Left hindlimb (tissue), 1 donor: ENCODE measurements at places on chromosomes 5 and 9.

DNA sequence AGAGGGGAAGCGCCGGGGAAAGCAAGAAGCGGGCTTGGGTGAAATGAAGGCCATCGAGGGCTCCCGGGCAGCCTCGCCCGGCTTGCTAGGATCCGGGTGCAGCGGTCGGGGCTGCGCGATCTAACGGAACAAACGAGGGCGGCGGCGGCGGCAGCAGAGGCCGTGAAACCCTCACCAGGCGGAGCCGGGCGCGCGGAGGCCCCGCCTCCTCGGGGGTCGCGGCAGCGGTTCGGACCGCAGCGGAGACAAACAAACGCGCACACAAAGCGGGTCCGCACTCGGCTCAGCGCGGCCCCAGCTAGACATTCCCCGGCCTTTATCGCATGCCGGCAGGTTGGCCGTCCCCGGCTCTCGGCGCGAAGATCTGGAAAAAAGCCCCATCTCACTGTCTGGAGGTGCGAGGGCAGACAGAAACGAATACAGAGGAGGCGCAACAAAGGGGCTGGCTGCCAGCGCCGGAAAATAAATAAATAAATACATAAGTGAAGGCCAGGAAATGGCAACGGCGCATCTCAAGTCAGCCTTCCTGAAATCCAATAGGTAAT, 10.5 kb upstream of the TRIM36 start:
- DNase-seq = peak; percentile 45

DNA sequence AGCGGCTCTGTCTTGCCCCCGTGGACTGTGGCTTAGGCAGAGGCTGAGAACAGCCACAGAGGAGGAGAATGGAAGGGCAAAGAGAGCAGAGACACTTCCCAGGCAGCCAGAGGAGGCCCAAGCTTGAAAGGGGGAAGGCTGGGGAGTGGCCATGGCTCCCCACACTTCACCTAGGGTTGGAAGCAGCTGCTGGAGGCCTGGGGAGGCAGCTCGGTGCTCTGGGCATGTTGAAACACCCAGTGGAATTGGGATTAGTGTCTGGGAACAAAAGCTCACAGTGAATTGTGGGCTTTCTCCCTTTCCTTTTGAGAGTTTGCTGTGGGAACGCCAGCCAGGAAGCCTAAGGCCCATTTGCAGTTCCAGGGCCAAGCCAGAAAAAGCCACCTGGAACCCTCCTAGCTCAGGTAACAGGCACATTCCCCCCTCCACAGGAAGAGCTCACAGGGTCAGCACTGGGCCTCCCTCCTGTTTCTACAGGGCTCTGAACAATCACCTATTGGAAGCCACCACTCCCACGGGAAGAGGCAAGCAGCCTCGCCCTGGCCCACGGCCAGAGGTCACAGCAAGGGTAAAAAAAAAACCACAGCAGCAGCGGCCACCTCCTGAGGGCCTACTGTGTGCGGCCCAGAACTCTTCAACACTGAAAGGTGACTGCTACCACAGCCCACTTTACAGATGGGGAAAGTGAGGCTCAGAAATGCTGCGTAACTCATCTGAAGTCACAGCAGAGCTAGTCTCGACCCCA, 20.2 kb downstream of the EEIG1 start:
- no peak for DNase-seq

- DNase-seq = no peak
These were observed 13.3 kb downstream of the HMMR start for GRCh38 chr5:163473635-163474243.

GRCh38 chr5:10565785-10566542, 2.1 kb downstream of the ANKRD33B start:
- DNase-seq = no peak

- DNase-seq = no peak
These were observed 1083.4 kb upstream of the CDH18 start for GRCh38 chr5:21071421-21071820.

GRCh38 chr5:117486261-117486660, 911.6 kb upstream of the SEMA6A start:
- no peak for DNase-seq

DNA sequence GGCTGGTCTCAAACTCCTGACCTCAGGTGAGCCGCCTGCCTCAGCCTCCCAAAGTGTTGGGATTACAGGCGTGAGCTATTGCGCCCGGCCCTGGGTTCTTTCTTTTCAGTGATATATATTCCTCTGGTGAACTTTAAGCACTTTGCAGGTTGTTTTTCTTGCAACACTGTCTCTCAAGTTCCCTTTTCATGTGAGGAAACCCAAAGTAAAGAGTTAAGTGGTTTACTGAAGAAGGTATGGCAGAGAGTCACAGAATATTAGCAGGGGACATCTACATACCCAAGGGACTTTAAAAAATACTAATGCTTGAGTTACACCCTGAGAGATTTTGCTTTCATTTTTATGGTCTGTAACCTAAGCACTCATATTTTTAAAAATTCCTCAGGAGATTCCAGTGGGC, 6.7 kb upstream of the GAPT start:
- no peak for DNase-seq

GRCh38 chr5:74017112-74017511, 391.1 kb downstream of the ARHGEF28 start:
- DNase-seq = no peak

GRCh38 chr9:114559830-114560513, 27.6 kb upstream of the ATP6V1G1 start:
- no peak for DNase-seq

GRCh38 chr9:76534026-76534425, 75.0 kb downstream of the GCNT1 start:
- DNase-seq = no peak

GRCh38 chr9:23702311-23702922, 123.6 kb downstream of the ELAVL2 start:
- no peak for DNase-seq

GRCh38 chr9:101375546-101375945, 9.3 kb downstream of the BAAT start:
- no peak for DNase-seq

GRCh38 chr9:101514071-101514470, 19.6 kb upstream of the RNF20 start:
- no peak for DNase-seq

DNA sequence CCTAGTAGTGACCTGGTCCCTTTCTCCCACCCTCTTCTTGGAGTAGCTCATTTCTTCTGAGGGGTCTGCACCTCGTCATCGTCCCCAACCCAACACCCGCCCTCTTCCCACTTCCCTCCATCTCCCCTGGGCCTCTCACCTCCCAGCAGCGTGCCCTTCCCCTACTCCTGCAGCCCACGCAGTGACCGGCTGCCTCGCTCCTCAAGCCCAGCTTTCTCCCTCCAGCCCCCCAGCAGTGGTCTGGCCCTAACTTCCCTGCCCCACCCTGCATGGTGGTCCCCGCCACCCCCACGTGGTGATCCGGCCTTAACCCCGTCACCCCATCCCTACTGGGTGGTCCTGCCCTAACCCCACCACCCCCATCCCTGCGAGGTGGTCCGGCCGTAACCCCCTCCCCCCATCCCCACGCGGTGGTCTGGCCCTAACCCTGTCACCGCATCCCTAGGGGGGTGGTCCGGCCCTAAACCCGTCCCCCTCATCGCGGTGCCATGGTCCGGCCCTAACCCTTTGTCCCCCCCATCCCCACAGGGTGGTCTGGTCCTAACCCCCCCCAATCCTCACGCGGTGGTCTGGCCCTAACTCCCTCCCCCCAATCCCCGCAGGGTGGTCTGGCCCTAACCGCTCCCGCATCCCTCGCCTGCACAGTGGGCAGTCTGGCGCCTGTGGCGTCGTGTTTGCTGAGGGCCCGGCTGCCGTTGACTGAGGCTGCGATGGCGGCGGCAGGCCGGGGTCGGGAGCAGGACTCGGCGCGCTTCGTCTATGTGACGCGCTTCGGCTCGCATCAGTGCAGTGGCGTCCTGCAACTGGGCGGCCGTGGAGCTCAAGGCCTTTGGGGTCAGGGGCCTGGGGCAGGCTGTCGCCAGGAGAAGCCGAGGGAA, at the start of gene C5orf47:
C5orf47 (plus strand) TSS at position 617 of the 878 bp plus-strand sequence; CDS start at position 711, 94 bp downstream.
- DNase-seq = no peak

DNA sequence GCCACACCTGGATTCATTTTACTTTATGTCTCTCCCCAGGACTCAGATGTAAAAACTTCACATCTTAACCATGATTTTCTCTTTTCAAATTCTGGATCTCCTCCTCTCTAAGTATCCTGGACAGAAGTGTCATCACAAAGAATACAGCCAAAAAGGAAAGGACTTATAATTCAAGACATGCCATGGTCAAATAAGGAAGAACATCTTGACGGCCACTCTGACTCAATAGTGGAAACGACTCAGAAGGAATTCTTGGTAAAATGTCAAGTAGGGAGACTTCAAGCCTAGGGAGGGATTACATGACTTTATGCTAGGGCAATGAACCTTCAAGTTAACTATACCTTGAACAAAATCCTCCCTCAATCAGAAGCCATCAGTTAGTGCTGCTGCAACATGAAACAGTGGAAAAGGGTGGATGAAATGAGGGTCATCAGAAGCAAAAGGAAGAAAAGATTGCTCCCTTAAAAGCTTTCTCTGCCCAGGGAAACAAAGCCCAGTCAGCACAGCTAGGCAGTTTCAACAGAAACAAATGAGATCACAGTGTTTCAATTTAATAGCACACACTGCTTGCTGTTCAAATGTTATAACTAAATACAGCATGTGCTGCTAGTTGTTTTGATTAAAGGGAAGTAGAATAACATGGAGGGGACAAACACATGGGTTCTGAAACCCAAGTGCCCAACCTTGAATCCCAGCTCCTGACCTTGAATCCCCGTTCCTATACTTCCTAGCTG, 101.4 kb downstream of the LPAR1 start:
- DNase-seq = no peak

GRCh38 chr5:39947657-39948056, 522.9 kb upstream of the DAB2 start:
- DNase-seq = no peak

GRCh38 chr9:91119142-91119541, 242.6 kb downstream of the AUH start:
- DNase-seq = no peak

- DNase-seq = peak; percentile 60
These were observed at the start of gene IRX1 for GRCh38 chr5:3595006-3595961. Gene IRX1, plus strand, starts transcription at chr5:3595832. Its CDS starts 274 bp downstream, at chr5:3596106.

GRCh38 chr5:18305288-18305924, 671.1 kb downstream of the TAF11L14 start:
- DNase-seq = peak; percentile 35

GRCh38 chr9:89436326-89436725, 61.6 kb downstream of the SEMA4D start:
- no peak for DNase-seq
